ENCODE measurements at places on chromosomes 16 and 17.
A peak's percentile ranks its signal among the peaks of the same experiment; 100 is the strongest.

- no peak for DNase-seq
These were observed 228.9 kb downstream of the PMP22 start for GRCh38 chr17:15036238-15036637.

- no peak for DNase-seq
These were observed 16.2 kb upstream of the STAT3 start for GRCh38 chr17:42404326-42405055.

DNA sequence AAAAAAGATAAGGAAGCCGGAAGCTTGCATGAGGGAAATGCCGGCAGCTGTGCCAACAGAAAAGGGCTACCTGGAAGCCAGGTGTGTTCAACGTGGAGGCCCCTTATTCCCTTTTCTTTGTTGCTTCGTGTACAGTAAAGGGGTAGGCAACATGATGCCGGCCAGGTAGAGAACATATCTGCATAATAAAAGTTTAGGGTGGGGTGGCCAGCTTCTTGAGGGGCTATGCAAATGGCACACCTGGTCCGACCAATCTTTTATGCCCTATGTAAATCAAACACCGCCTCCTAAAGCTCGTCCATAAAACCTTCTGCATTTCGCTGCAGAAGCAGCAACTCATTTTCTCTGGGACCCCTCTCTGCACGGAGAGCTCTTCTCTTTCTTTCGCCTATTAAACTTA is 911.6 kb downstream of the KCNJ2 start:
- DNase-seq: no peak

DNA sequence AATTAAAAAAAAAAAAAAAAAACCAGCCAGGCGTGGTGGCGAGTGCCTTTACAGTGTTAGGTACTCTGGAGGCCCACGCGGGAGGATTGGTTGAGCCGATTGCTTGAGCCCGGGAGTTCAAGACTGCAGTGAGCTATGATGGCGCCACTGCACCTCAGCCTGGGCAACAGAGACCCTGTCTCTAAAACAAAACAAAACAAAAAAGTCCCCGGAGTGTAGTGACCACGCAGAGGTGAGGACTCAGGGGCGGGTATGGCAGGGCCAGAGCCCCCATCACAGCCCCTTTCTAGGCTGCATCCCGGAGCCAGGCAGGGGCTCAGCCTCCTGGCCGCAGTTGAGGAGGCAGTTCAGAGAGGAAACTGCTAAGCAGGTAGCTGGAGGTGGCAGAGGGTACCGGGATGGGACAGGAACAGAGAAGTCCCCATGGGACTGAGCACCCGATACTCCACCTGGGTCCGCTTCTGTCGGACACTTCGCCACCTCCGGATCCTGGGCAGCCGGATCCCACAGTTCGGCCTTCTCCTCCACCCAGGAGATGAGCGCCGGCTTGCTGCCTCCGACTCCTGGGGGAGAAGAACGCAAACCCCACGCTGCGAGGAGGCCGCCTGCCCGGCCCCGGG is 800 bp downstream of the ZNF747 start:
- no peak for DNase-seq

- DNase-seq: no peak
These were observed 568 bp downstream of the GAS2L2 start for GRCh38 chr17:35752471-35752870.

DNA sequence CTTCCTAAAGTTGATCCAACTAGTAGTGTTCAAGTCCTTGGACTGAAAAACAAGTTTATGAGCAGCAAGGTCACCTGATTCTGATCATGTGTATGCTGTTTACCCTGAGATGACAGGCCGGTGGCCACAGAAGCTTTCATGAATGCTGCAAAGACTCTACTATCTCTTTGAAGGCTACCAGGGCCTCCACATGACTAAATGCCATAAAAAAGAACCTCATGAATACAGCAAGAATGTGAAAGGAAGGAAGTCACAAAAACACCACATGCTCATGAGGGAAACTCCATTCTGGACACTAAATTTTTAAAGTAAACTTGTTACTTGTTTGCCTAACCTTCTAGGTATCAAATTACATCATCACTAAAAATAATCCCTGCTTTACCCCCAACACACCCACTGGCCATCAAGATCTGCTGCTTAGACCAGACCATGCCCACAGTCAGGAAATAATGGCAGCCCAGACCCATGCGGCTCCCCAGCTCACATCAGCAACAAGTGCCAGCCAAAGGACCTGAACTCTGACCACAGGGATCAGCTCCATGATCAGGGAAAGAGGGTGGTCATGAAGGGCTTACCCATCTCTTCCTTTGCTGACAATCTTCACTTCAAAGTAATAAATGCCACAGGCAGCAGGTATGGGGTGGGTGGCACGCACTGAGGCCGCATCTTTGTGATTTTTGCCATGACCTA is 1.4 kb downstream of the RANBP10 start:
- DNase-seq: no peak

DNA sequence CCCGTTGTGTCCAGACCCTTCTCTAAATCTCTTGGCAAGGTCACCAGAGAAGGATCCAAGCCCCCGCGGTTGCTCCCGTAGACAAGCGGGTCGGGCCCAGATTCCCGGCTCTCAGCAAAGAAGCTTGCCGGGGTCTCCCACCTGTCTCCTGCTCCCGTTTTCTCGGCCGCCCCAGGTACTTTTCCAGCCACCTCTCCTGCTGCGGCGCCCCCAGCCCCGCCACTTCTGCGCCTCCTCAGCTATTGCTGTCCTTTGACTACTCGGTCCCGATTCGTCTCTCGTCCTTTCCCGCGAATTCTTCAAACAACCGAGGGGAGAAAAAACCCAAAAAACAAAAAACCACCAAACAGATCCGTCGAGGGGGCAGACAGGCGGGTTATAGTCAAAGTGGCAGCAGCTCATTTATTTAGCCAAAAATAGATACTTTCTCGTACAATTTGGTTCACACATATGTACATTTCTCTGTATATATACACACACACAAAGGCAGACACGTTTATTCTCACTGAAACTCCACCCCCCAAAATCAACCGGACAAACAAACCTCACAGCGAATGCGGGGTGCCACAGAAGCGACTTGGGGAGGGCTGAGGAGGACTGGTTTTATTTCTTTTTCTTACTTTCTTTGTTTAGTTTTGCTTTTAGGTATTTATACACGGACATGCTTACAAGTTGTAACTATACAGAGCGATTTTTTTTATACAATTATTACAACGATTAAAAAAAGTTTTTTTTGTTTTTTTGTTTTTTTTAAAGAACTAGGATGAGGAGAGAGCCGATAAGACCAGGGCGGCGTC is 3.5 kb downstream of the IRX3 start:
- DNase-seq: no peak

DNA sequence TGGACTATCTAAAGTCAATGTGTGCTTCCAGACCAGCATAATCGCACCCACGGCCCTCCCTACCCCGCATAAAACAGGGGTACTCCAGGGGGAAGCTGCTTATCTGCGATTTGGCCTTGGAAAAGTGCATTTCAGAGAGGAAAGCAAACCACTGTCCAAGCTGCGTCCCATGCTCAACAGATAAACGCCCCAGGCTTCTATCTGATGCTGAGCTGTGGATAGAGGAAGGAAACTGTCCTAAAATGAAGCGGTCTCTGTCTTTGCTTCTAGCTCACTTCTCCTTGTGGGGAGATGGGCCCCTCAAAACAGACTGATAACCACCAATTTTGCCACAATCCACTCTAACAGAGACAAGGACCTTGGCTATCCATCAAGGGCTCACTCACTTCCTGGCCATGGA is 160.5 kb upstream of the TNRC6C start:
- DNase-seq: no peak

- DNase-seq: no peak
These were observed 26.2 kb downstream of the SALL1 start for GRCh38 chr16:51124896-51125295.

DNA sequence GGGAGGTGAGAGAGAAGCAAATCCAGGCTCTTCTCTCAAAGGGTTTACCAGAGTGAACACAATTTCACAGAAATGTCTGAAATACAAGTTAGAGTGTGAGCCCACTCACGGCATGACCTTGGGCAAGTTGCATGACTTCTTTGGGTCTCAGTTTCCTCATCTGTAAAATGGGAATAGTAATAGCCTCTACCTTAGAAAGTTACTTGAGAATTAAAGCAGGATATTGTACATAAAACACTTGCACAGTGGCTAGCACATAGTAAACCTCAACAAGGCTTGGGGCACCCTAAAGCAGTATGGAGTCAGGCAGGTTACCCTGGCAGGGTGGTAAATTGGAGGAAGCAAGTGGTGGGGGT is 13.2 kb upstream of the RNF222 start:
- DNase-seq: no peak

- DNase-seq: no peak
These were observed 12.2 kb downstream of the ZNF423 start for GRCh38 chr16:49843758-49844157.

GRCh38 chr16:57132470-57132869 is 40.1 kb downstream of the CPNE2 start:
- no peak for DNase-seq

DNA sequence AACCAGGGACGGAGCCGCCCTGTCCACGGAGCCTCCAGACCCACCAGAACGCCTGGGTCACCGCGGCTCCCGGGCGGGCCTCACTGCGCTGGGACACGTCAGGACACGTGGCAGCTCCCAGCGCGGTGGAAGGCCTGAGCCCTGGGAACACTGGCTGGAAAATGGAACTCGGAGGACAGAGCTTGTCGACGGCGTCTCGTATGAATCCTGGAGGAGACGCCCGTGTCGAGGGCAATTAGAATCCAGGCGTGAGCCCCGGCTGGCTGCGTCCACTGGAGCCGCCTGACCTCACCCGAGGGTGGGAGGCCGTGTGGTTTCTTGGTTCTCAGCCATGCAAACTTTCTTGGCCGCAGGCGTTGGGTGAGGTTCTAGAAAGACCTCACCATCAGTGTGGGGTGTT is 173.9 kb downstream of the LAT start:
- DNase-seq: no peak

GRCh38 chr17:29158096-29158487 is 22.1 kb downstream of the MYO18A start:
- peak; percentile 86 for DNase-seq

DNA sequence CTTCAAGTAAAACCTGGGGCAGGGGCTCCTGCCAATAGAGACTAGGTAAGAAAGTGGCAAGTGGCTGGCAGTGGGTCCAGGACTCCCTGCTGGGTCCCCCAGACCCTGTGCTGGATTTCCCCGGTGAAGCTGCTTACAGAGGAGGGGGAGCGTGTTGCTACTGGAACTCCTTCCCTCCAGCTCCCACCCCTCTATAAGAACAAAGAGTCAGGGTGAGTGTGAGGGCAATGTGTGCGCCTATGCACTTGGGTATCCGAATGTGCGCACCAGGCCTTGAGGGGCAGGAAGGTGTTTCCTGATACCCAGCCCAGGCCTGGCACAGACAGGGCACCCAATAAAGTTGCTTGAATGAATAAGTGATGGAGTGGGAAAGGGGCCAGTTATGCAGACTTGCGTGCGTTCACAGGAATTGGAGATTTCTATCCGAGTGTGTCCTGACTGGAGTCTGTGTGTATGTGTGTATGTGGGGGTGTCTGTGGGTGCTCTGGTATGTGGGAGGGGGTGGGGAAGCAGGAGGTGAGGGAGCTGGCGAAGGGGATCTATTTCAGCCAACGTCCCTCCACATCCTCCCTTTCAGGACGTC is 11.7 kb downstream of the NEUROD2 start:
- DNase-seq: no peak

DNA sequence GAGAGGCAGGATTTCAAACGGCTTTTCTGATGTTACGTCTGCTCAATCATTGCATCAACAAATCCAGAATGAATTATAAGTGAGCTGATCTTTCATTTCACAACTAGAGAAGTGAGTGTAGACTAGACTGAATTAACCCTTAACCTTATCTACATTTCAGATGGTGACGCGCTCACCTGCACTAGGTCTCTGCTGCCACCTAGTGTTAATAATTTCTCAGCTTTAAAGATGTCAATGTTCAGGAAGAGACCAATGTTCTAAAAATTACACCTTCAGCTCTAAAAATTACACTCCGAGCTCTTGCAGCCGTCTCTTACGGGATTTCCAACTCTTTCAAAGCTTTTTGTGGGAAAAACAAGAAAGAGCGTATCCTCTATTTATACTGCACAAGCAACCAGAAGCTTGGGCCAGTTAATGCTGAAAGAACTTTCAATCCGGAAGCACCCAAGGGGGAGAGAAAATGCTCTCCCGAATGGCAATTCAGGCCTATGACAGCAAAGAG is 88.2 kb upstream of the FA2H start:
- peak; percentile 61 for DNase-seq

Measured in G401 (cell line).